Activated CD8-positive, alpha-beta T cell treated with anti-CD3 and anti-CD28 coated beads for 36 hours (primary cell): ENCODE measurements at places on chromosomes 11 and 22.

DNA sequence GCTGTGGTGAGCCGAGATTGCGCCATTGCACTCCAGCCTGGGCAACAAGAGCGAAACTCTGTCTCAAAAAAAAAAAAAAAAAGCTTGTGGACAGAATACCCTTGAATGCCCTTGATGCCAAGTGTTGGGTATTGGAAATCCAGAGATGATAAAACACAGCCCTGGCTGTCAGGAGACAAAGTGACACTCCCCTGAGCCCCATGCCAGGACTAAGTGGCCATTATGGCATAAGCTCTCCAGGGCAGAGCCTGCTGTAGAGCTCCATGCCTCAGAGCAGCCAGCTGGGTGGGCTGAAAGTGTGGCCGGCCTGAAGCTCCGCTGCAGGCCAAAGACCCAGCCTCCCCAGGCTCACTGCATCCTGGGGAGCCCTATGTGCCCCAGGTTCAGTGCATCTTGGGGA, 4.9 kb downstream of the RNF215 start:
- DNase-seq, result no peak

DNA sequence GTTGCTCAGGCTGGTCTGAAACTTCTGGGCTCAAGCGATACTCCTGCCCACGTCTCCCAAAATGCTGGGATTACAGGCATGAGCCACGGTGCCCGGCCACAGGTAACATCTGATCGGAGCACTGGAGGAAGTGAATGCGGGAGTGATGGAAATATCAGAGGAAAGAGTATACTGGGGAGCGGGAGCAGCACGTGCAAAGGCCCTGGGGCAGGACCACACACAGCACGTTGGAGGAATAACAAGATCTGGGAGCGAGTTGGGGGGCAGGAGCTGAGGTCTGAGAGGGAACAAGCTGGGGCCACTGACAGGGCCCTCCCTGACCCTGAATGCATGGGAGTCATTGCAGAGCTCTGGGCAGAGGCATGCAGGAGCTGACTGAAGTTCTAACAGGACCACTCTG, 70.7 kb downstream of the NFAM1 start:
- no peak for DNase-seq

DNA sequence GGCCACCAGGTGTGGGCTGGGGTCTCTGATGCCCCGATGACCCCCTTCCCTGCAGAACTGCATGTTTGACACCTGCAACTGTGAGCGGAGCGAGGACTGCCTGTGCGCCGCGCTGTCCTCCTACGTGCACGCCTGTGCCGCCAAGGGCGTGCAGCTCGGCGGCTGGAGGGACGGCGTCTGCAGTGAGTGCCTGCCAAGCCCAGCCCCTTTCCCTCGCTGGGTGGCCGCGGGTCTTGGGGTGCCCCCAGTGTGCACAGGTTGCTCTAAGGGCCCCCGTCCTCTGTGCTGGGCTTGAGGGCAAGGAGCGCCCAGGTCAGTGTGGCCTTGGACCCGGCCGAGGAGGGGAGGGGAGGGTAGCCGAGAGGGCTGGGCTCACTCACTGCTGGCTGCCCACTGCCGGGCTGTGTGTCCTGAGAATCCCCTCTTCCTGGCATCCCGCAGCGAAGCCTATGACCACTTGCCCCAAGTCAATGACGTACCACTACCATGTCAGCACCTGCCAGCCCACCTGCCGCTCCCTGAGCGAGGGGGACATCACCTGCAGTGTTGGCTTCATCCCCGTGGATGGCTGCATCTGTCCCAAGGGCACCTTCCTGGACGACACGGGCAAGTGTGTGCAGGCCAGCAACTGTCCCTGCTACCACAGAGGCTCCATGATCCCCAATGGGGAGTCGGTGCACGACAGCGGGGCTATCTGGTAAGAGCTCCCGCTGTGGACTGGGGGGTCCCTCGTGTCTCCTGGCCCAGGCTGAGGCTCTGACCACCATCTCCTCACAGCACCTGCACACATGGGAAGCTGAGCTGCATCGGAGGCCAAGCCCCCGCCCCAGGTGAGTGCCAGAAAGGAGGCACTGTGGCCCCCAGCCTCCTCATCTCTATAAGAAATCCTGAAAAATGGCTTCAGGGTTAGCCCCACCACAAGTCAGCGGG, 17.0 kb downstream of the MUC5AC start:
- no peak for DNase-seq

GRCh38 chr11:108961095-108961494, 296.2 kb downstream of the DDX10 start:
- peak; percentile 10 for DNase-seq

GRCh38 chr11:121099364-121099763, 1.7 kb upstream of the TECTA start:
- DNase-seq, result no peak

DNA sequence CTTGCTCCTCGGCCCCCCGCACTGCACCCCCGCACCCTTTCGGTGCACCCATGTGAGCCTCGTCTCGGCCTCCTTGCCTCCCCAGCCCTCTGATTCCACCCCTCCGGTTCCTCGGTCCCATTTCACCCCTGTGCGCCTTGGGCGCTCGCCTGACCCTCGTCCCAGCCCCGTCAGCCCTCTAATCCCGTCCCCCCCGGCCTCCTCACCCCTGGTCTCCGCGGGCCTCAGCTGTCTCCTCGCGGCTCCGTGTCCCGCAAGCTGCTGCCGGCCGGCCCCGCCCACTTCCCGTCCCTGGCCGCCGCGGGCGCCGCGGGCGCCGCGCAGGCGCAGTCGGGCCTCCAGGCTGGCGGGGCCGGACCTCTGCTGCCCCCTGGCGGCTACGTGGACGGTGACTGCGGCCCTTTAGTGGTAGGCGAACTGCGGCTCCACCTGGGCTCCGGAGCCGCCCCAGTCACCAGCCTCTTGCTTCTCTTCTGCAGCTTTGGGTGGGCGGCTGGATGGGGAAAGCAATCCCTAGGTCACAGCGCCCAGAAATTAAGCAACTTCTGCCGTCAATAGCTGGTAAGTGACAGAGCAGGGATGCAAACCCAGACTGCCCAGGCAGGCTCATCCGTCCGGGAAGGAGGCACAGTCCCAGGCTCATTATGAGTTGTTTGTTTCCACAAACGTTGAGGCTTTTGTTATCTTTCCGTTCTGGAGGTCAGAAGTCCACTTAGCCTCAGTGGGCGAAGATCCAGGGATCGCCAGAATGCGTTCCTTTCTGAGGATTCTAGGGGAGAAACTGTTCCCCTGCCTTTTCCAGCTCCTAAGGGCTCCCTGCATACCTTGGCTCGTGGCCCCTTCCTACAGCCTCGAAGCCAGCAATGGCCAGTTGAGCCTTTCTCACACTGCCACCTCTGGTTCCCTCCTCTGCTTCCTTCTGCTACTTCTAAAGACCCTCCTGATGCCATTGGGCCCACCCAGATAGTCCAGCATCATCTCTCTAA, at the start of gene PPM1F:
Gene PPM1F (minus strand): TSS at position 263 of the 986 bp plus-strand sequence. CDS start 6,800 bp downstream, outside the sequence.
- peak; percentile 89 for DNase-seq

GRCh38 chr11:57637626-57638004, 12.1 kb downstream of the YPEL4 start:
- DNase-seq, result no peak

GRCh38 chr11:42571878-42572610, 739.8 kb upstream of the API5 start:
- DNase-seq, result no peak

GRCh38 chr22:35556666-35557065, 16.0 kb downstream of the RASD2 start:
- no peak for DNase-seq

- DNase-seq, result no peak
These were observed 49.8 kb upstream of the PRDM11 start for GRCh38 chr11:45096636-45097035.

DNA sequence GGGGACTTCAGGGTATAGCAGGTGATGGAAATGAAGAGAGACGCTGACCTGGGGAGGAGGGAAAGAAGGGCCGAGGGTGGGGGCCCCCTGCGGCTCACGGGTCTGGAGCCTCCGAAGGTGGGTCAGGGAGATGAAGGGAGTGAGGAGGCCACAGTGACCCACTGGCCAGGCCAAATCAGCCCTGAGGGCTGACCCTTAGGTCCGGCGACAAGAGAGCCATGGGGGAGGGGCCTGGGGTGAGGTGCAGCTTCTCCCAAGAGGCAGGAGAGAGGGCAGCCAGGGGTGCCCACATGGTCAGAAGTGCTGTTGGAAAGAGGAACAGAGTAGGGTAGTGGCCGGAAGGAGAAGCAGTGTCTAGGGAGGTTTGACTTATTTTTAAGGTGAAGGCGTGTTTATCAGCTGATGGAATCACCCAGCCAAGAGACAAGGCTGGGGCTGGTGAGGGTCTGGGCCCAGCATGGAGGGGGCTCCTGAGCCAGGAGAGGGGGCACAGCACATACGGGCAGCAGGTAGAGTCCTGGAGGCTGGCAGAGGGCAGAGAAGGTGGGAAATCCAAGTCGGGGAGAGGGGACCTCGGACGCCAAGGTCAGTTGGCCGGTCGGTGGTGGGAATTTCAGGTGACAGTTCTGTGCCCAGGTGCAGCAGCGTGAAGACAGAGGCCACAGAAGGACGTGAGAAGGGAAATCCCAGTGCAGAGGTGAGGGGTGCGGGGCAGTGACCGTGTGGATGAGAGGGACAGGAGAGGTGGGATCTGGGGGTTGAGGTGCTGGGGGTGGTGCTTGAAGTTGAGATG, 49.0 kb downstream of the LINC01488 start:
- no peak for DNase-seq

DNA sequence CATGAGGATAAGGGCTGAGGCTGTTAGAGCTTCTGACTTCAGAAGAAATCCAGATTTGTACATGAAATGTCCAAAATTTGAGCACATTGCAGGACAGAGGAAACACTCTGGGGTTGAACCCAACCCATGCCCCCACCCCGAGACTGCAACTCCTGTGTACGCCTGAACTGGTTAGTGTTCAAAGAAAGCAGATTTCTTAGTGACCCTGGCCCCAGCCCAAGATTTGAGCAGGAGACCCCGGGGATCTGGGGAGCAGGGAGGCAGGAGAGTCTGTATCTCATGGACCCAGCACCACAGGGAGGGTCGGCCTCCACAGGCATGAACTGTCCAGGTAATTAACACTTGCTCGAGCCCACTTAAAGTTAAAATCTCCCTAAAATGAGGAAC, 69.3 kb upstream of the WNT7B start:
- DNase-seq, result no peak

DNA sequence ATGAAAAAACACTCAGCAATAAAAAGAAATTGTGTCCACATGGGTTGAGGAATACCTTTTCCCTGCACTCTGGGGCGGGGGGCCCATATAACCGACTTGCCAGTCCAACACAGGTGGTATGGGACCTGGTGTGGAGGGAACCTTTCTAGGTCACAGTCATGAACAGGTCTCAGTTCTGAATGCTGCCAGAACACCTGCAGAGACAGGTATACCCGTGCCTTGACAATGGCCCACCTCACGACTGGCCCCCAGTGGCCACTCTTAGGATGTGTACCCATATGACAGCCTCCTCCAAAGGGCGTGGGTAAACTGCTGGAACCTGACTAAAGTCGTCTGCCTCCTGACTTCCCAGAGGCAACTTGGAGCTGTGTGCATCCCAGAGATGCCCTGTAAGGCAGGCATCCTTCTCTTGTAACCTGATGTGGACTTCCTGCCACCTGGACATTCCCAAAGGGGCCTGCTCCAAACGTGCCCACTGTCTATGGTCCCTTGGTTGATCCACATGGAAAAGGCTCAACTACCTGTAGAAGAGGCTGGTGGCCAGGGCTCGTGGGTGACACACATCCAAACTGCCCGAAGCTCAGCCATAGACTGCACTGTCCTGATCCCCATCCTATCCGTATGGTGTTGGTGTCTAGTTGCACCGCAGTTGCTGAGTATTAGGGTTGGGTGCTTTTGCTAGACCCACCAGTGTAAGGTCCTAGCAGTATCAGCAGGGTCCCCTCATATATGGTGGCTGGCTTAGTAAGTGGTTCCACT, 859.3 kb downstream of the BRD1 start:
- peak; percentile 36 for DNase-seq

GRCh38 chr11:57761301-57762234, at the start of gene CTNND1:
TSS of gene CTNND1 (plus strand) at chr11:57761802. CDS start at chr11:57791479, 29,677 bp downstream.
- DNase-seq, result peak; percentile 22

GRCh38 chr11:12860827-12861226, 148.3 kb upstream of the RASSF10 start:
- no peak for DNase-seq

DNA sequence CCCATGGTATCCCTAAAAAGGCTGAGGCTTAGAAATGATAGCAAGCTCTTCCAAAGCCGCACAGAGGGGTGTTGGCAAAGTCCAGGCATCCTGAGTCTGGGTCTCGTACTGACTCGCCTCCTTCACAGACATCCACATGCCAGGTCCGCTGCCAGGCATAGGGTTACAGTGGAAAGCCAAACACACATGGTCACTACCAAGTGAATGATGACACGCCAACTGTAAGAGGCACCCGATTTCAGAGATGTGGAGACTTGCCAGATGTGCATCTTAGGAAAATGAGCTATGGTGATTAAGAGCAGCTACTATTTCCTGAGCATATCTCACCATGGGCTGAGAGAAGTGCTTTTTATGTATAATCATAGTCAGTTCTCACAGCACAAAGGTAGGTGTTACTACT, 314.9 kb downstream of the MIAT start:
- DNase-seq, result no peak

- DNase-seq, result no peak
These were observed 12.6 kb downstream of the SMTNL1 start for GRCh38 chr11:57549983-57550382.

DNA sequence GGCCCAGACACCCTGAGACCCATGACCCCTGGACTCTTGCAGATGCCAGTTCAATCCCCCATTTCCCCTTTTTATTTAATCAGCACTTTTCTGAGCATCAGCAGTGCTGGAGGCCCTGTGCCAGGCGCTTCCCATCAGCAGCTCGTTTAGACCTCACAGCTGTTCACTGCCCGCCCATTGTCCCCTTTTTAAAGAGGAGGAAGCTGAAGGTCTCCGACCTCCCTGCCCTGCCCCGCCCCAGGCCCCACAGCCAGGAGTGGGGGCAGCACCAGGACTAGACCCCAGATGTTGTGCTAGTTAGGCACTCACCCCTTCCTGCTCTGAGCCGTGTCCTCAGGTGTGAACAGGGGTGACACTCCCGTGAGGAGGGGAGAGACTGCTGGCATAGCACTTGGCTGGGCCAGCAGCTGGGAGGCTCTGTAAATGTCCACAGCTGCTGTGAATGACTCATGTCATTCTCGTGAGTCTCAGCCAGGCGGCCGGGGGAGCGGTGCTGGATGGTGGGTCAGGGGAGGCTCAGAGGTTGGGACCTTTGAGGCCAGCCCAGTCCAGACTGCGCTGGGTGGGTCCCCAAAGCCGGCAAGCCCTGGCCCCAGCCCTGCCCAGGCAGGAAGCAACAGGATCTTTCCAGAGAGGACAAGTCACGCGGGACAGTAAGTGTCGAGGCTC, 19.9 kb downstream of the EMID1 start:
- DNase-seq, result no peak
